ENCODE measurements at places on chromosomes 3 and 15.

GRCh38 chr15:86494475-86494874 lies 414.8 kb downstream of the AGBL1 start:
- DNase-seq: no peak

DNA sequence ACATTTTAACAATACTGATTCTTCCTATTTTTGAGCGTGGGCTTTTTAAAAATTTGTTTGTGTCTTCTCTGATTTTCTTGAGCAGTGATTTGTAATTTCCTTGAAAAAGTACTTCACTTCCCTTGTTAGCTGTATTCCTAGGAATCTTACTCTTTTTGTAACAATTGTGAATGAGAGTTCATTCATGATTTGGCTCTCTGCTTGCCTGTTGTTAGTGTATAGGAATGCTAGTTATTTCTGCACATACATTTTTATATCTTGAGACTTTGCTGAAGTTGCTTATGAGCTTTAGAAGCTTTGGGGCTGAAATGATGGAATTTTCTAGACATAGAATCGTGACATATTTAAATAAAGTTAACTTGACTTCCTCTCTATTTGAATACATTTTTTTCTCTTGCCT lies 582.8 kb upstream of the BCHE start:
- DNase-seq: no peak

DNA sequence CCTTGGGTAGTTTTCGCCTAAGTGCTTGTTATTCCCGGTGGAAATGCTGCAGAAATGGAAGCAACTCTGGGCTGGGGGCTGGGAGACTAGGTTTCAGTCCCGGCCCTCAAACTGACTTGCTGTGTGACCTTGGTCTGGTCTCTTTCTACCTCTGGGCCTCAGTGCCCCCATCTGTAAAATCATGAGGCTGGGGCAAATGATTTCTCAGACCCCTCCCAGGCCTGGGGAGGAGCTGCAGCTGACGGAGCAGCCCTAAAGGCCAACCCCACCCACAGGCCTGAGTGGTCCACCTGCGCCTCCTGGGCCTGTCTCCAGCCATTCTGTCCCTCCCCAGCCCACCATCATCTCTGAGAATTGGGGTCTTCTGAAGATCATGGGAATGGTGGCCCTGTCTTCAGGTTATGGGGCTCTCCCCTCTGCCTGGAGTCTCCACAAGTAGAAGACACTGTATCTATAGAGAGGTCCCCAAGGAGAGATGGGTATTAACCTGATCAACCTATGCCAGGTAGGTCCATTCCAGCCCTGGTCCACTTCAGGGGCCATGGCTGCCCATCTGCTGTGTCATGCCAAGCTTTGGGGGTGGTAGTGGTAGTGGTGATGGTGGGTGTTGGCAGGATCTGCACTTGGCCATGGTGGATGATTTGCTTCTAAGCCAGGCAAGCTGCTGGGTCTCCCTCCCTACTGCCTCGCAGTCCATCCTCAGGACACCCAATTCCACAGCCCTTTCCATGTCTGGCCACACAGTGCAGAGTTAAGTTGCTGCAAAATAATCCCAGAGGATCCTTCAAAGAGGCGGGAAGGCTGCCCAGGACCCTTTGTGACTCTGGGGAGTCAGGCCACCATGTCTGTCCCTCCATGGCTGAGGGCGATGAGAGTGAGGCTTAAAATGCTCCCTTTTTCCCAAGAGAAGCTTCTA lies 46.0 kb downstream of the ITGA11 start:
- DNase-seq: no peak

DNA sequence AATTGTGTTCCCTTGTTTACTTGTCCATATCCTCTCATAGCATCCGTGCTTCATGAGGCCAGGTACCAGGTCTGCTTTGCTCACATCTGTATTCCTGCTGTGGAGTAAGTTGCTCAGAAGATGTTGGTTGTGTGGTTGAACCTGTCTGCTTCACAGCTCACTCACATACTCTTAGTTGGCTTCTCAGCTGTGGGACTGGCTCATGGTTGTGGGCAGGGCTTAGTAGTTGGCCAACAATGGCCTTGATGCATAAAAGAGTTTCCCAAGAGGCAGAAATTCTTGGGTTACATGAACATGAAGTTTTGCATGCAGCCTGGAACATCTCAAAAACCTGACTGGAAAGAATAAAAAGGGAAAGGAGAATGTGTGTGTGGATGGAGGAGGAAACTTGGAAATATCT lies 17.0 kb downstream of the CELF6 start:
- no peak for DNase-seq

DNA sequence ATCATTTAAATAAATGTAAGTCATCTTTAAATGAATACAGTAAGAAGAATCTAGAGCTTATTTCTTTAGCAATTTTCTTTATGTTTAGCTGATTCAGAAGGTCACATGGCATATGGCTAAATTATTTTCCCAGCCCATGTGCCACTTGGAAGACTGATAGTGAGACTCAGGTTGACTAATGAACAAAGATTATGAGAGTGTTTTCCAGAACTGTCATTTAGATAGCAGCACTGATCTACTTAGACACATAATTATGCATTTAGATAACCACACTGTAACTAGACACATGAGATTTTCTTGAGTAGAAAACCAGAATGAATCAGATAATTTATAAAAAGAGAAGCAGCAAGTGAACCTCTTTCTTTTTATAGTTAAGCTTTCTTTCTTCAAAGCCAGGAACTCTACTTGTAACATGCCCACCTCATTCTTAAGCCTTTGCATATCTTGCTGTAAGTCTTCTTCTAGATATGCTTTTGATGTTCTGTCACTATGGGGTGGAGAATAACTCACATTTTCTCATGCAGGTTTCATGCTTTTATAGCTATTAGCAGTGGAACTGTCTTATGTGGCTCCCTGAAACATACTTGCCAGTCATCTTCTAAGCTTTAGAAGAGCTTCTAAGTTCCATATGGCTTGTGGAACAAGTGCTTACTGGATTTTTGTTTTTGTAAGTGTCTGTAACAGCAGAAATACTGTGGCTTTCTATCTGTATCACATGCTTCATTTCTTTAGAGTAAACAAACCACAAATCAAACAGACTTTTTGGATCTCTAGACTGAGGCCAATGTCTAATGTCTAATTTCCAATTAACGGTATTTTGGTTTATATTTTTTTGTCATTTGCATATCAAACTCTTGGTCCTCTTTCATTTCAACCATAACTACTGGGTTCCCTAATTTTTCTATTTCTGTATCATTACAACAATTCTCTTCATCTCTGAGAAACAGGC lies 101.4 kb downstream of the LMLN start:
- no peak for DNase-seq

DNA sequence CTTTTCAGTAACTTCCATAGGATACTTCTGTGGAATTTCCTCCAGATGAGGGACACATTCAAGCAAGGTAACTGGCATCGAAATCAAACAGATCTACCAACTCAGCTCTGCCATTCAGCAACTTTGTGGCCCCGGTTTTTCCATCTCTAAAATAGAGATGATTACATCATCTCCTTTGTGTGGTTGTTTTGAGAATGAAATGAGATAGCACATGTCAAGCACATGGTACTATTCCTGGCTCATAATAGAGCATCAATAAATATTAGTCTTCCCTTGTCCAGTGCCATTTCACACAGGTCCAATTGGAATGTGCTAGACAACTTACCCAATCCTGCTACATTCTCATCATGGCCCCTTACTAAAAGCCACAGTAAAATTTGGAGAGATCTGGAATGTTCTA lies 24.2 kb upstream of the TM4SF4 start:
- DNase-seq: no peak

GRCh38 chr3:123800362-123800682 lies 83.8 kb downstream of the MYLK start:
- DNase-seq: no peak

GRCh38 chr3:119625451-119626153 lies 27.9 kb downstream of the PLA1A start:
- DNase-seq: no peak

DNA sequence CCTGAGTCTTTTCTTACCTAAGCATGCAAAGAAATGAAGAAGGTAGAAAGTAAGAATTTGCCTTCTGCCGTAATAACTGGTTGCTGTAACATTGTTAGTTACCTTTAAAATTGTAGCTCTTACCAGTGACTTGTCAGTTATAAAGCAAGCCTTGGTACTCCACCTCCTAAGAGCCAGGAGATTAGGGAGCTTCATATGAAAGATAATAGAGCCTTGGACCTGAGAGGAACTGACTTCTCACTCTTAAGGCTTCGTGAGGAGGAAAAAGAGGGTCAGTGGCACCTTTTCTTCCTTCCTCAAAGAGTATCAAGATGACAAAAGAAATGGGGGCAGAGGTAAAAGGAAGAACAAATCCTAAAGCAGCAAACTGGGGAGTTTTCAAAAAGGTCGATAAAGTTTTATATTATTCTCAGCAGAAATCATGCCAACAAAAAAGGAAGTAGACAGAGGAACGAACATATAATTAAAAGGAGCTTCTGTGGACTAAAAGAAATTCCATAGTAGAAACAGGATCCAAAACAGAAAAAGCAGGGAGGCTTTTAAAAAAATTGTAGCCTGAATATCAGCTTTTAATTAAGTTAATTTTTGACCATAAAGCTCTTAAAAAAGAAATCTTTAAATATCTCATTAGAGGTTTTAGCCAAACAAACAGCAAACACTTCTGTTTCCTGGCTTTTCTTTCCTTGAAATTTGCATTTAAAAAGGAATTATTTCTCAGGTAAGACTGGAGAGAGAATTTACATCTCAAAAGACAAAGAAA lies 847.1 kb upstream of the ALCAM start:
- no peak for DNase-seq

- DNase-seq: no peak
Observed at GRCh38 chr3:162096874-162097273, 600.3 kb downstream of the OTOL1 start.

GRCh38 chr3:248864-249520 lies 52.4 kb downstream of the CHL1 start:
- no peak for DNase-seq

DNA sequence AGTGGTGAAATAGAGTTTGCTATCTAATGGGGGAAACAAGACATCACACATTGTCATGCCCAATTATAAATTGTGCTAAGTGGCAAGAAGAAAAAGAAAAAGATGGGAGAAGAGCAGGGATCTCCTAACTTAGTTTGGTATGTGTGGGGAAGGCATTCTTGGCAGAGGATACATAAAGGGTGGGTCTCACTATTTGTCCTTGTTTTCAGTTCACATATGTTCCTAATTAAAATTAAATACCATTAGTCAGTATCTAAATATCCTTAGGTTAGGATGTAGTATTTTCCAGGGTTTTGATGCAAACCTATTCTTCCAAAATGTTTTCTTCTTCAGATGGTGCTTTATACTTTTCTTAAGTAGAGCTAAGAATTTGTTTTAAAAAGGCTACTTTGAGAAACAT lies 173.7 kb downstream of the B3GALNT1 start:
- DNase-seq: no peak

GRCh38 chr3:195071916-195072820 lies 198.8 kb downstream of the XXYLT1 start:
- DNase-seq: no peak

- DNase-seq: no peak
Observed at GRCh38 chr3:107769882-107770281, 247.1 kb downstream of the BBX start.

DNA sequence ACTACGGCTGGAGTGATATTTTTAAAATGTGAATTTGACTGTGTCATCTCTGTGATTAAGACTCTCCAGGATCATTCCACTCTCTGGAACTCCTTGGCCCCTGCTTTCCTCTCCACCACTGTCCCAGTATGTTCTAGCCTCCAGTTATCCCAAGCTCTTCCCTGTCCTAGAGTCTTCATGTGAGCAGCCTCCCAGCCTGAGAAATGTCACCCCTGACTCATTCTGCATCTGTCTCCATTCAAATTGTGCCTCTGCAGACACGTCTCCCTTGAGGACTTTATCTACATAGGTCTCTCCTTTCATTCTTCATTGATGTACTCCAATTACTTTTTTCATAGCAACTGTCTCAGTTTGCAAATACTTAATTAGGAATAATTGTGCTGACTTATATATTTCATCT lies 317.7 kb upstream of the ADAMTS9 start:
- no peak for DNase-seq

GRCh38 chr3:101039285-101039684 lies 46.1 kb upstream of the ABI3BP start:
- DNase-seq: no peak

DNA sequence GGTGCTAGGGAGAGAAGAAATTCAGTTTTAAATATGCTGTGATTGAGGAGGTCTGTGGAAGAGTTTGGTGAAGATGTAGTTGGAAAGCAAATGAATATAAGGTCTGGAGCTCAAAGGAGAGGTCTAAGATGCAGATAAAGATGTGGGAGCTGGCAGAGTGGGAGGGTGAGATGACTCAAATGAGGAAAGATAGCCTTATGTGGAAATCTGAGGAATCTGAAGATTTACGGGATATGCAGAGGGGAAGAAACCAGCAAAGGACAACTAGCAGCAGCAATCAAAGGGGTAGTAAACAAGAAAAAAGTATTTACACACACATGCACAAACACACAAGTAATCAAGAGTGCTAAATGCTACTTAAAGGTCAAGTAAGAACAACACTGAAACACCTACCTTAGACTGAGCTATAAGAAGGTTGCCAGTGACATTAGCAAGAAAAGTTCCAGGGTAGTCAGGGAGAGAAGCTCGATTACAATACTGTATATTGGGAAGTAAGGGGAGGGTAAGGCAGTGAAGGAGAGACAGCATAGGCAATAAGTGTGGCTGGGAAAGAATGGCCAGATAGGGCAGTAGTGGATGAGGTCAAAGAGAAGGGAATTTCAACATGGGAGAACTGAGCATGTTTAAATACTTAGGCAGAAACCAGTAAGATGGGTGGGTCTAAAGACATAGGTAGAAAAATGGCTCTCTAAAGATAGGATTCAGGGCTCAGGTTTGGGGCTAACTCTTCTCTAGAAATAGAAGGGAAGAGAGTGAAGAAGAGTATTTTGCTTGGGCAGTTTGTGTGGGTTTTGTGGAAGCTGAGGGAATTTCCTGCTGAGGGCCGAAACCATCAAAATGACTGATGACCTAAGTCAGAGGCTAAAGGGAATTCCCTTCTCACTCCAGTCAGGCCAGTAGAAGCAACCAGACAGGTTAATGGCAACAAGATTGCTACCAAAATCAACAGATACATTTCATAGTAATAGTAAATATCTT lies 8.9 kb downstream of the CMTM6 start:
- no peak for DNase-seq

DNA sequence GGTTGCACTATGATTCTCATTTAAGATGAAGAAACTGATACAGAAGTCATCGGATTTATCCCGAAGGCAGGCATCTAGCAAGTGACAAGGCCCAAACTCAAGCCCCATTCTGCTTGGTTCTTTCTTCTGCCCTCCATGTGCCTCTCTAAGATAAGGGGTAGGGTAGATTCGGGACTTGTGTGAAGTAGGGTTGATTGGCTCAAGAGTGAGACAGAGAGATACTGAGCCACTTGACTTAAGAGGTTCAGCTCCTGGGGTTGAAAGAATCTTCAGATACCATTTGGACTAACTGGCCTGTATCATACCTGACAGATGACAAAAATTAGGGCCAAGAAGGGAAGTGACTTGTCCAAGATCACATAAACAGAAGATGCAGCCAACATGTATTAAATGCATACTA lies 891 bp downstream of the RFT1 start:
- no peak for DNase-seq

Data from stimulated activated CD8-positive, alpha-beta memory T cell treated with anti-CD3 and anti-CD28 coated beads, Interleukin-7, amount 100 ng/mL, for 1 hour (primary cell).